ENCODE measurements at places on chromosomes 12 and 14.

- DNase-seq = no peak
These were observed 504.7 kb downstream of the LRFN5 start for GRCh38 chr14:42111355-42111754.

- no peak for DNase-seq
These were observed 215.4 kb upstream of the DIO2 start for GRCh38 chr14:80426683-80427082.

DNA sequence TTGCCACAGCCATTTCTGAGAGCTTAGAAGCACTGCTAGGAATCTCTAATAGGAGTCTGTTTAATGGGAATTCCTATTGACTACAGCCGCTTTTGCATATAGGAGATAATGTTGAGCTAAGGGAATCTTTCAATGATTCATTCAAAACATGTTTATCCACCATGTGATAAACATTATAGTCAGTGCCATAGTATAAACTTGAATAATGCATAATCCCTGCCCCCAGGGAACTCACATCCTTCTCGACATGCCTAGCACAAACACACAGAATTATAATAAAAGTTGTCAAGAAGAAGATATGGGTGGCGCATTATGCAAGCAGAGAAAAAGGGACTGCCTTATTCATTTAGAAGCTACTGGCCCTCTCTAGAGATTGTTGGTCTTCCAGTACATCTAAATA is 248.0 kb downstream of the DAD1 start:
- DNase-seq = no peak

DNA sequence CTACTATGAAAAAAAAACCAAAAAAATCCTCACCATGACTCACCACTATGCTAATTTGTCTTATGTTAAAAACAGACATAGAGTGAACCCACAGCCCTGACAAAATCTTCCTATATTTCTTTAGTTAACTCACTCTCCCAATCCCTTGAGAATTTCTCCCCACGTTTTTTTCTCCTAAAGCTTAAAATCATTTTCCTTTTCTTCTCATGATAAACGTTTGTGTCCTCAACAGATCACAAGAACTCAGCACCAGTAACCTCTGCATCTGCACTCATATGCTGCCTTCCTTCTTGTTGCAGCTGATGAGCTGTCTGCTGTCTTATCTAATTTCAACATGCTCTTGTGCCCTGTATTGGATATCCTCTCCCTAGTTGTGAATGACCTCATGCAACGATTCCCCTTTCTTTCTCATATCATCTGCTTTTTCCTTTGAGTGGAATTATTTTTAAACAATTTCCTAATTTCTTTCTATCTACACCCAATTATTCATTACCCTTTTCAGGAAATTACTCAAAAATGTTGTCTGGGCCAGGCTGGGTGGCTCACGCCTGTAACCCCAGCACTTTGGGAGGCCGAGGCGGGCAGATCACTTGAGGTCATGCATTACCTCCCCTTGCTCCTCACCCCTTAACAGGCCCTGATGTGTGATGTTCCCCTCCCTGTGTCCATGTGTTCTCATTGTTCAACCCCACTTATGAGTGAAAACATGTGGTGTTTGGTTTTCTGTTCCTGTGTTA is 427.5 kb upstream of the MGAT4C start:
- DNase-seq = no peak

DNA sequence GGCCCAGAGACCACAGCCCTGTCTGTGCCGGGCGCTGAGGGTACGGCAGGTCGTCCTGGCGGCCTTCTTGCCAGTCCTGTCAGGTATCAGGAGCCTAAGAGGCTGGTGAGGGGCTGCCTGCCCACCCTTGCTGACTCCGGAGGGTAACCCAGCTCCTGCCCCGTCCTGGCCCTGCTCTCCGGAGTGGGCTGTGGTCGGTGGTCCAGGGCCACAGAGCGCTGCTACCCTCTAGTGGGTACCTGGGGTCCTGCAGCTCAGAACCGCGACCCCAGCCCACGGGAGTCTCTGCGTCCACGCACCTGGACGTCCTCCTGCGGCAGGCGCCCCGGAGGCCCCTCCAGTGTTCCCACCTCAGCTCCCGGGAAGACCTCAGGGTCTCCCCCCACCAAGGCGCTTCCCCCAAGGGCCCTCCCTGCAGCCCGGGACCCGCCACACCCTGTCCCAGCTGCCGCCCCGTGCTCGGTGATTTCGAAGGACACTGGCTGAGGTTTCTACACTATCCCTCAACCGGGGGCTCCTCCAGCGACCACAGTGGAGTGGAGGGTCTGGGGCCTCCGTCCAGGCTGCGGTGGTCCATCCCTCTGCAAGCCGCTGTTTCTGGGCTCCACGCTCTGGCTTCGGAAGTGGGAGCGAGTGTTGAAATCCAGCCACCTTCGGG is 75.9 kb upstream of the FBRSL1 start:
- DNase-seq = no peak

DNA sequence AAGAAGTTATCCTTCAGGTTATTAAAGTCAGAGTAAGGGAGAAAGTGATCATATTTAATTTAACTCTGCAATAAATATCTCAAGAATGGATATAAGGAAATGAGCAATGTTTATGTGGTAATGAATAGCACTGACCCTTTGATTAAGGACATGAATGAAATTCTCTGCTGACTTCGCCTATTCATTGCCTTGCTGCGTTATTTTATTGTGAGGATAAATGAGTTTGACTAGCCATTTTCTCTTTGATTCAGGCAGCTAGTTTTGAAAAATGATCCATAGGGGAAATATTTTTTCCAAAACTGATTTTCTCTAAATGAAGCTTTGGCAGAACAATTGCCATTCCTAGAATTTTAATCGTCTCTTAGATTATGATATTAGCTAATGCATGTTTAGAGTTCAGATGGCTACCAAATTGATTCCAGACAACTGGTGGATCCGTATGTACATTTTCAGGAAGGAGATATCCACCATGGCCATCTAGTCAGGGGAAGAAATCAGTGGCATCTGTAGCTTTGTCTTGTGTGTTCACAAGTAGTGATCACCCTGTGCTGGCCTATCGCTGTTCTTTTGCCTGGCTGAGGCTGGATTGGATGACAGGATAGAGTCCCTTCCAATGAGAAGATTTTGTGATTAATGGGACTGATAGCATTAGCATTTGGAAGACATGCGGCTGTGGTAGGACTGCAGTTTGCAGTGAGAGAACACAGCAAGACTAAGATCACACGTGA is 302.3 kb upstream of the RGS6 start:
- DNase-seq = no peak

- DNase-seq = no peak
These were observed 26.4 kb downstream of the KCNK13 start for GRCh38 chr14:90088176-90088575.

- DNase-seq = no peak
These were observed 67.6 kb upstream of the GRIN2B start for GRCh38 chr12:14048941-14049545.

DNA sequence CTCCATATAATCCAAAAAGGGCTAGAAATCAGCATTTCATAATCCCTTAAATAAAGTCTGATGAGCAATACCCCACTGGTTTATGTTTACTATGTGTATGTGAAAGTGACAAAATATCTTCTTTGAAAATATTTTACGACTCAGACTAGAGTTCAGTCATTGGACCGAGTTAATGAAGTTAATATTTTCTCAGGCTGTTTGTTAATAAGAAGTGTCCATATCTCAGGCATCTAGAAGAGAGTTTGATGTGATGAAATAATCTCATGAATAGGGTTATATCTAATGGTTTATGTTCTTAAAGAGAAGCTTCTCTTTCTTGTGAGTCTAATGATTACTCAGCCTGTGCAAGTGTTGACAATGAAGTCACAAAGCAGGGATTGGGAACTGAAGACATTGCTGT is 51.8 kb downstream of the WIF1 start:
- DNase-seq = no peak

DNA sequence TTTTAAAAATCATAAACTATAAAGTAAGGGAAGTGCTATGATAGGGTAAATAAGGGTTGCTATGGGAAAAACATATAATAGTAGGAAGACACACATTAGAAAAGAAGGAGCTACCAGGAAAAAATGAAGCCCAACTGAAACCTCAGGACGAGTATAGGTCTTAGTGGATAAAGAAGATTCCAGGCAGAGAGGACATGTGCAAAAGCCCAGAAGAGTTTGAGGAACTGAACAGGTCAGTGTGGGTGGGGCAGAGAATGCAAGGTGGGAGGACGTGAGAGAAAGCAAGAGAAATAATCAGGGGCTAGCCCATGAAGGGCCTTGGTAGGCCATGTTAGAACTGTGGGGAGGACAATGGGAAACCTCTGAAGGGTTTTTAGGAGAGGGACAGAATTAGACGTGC is 109.5 kb downstream of the DENND5B start:
- DNase-seq = no peak

DNA sequence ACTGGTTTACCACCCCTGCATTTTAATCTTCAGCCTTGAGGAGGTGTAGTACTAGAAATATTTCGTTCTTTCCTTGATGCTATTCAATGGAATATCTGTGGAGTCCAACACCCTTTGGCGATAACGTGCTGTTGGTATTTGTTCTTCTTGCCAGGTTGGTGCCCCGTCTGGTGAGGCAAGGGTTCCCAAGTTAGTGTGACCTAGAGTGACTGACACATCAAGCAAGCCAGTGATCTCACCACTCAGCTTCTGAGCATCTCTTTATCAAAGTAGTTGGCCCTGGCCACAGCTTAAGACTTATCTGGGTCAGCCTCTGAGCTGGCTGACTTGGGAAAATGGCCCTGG is 60.2 kb downstream of the PLXNC1 start:
- DNase-seq = no peak

Measured in GM12891 (cell line).